ENCODE measurements at places on chromosomes 6 and 20.
A peak's percentile ranks its signal among the peaks of the same experiment; 100 is the strongest.

GRCh38 chr6:167047554-167047953 lies 48.4 kb downstream of the CEP43 start:
- peak; percentile 79 for DNase-seq

- no peak for DNase-seq
These were observed 32.3 kb upstream of the EPB41L1 start for GRCh38 chr20:36121981-36122930.

- DNase-seq = no peak
These were observed 170.9 kb downstream of the DTNBP1 start for GRCh38 chr6:15491986-15492269.

- no peak for DNase-seq
These were observed 47.4 kb downstream of the TCP11 start for GRCh38 chr6:35093783-35094182.

- peak; percentile 66 for DNase-seq
These were observed 9.5 kb downstream of the OVOL2 start for GRCh38 chr20:18048176-18048575.

DNA sequence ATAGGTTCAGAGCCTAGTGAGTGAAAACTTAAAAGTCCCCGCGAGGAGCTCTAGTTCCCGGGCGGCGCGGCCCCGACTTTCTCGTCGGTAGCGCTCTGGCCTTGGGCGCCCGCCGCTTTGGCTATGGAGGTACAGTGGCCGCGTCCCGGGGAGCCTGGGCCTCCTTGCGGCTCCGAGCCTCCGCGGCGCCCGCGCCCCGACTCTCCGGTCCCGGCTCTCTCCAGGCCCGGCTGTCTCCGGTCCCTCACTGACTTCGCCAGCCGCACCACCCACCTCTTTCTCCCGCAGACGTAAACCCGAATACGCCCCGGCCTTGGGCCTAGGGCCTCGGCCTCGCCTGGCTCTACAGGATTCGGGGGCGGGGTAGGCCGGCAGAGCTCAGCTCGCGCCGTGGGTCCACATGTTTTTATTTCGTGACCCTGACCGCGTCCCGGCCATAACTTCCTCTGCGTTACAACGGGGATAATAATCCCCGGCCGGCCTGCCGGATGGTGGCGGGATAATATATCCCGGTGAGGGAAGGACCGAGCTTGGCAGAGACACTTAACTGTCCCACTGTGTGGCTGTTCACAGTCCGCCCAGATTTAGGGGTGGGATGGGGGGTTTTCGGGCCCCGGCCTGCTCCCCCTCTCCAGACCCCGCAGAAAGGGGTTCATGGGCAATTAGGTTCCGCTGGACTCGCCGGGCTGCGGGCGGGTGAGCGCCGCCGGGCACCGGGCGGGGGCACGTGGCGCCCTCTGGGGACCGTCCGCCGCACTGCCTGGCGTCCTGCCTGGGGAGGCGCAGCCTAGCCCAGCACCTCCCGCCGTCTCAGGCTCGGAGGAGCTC lies 10.0 kb upstream of the TBX18 start:
- DNase-seq = peak; percentile 6

GRCh38 chr6:20312606-20313005 lies 89.1 kb upstream of the E2F3 start:
- no peak for DNase-seq

DNA sequence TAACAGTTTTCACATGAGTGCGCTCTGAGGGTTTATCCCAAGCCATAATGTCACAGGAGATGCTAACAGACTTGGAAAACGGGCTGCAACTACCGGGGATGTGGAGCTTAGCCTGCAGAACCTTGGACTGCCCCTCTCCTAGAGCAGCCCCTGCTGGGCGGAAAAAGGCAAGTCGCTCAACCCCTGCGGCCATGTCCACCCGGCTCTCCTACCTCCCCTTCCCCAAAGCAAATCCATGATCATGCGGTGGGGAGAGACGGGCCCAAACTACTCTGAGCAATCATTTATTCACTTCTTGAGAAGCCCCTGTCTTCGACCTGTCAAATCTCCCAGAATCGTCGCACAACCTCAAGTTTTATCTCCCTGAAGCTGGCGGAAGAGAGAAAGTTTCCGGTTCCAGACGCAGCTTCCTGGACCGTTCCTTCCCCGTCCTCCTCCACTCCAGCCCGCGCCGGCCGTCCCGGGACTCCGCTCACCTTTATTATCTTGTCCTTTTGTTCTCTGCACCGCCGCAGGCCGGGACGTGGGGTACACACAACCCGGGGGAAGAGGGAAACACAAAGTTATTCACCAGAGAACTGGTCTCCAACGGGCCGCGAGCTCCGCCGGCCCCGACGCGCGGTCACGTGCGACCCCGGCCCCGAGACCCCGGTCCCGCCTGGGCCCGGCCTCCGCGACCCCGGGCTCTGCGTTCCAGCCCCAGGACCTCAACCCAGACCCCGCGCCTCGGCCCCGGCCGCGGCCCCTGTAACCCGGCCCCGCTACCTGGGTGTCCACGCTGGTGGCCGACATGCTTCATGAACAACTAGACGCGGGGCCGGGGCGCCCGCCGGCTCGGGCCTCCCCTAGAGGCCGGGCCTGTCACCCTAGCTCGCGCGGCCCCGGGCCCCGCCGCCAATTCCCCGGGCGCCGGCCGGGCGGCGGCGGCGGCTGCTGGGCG lies 560 bp downstream of the YTHDF1 start:
- peak; percentile 34 for DNase-seq

DNA sequence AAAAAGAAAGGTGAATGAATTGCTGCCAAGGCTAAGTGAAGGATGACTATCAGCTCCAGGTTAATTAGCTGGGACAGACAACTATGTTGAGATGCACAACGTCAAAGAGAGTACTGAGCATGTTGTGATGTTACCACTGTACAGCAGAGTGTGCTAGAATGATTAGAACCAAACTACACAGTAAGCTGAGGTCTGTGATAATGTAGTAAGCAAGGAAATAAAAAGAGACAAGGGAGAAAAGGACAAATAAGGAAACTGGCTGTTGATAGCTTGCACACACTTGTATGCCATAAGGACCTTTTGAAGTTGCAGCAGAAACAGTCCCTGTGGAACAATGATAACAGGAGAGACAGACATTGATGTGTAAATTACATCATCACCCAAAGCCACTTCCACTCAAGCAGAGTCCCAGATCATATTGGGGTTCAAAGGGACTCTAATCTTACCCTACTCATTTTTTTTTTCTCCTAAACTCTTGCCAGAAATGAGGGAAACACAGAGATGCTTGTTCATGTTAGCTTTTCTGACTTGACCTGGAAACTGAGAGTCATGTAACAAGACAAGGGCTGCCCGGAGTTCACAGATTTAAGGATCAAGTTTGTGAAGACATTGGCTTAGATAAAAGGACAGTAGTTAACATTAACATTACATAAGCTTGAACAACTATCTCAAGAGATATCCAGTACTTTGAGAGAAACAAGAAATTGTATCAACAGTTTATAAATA lies 189.9 kb downstream of the CENPW start:
- no peak for DNase-seq

DNA sequence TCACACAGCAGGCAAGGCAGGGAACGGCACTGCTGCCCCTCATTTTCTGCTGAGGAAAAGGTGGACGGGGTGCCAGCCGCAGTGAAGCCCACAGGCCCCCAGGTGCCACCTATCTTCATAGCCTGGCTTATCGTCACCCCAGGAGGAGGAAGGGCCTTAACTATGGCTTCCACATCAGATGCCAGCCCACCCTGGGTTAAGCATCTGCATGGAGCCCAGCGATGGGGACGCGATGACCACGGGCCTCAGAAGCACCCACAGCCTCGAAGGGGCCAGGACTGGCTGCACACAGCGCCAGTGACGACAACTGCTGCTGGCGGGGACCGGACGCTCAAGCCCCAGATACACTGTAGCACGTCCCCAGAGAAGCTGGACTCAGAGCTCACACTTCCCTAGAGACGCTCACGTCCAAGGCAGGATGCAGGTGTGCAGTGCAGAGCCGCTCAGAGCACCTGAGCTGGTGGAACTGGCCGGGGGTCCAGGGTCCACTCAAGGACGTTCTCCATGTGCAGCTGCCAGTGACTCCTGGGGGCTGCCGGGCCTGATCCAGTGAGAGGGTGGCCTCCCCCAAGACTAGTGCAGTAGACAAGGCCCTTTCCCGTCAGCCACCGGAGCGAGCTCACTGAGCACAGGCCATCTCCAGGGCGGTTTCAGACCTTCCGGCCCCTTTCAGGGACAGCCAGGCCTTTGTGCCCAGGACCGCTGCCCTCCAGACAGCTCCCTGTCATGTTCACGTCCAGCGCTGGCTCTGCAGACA lies 83.0 kb downstream of the YTHDF1 start:
- DNase-seq = no peak

- DNase-seq = no peak
These were observed 1.5 kb downstream of the EPB41L1 start for GRCh38 chr20:36155991-36156390.

GRCh38 chr6:117552618-117553017 lies 49.7 kb downstream of the GOPC start:
- DNase-seq = no peak
